ENCODE measurements at places on chromosomes 3 and 15.

GRCh38 chr3:162492446-162493081 is 996.0 kb downstream of the OTOL1 start:
- no peak for DNase-seq

DNA sequence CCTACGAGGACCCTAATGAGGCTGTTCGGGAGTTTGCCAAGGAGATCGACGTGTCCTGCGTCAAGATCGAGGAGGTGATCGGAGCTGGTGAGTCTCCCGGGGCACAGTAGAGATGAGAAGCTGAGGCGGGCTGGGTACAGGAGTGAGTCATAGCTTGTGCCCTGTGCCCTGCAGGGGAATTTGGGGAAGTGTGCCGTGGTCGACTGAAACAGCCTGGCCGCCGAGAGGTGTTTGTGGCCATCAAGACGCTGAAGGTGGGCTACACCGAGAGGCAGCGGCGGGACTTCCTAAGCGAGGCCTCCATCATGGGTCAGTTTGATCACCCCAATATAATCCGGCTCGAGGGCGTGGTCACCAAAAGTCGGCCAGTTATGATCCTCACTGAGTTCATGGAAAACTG is 17.9 kb downstream of the EPHB3 start:
- no peak for DNase-seq

- DNase-seq: no peak
Observed at GRCh38 chr15:31102374-31103342, 1.1 kb upstream of the TRPM1 start.

DNA sequence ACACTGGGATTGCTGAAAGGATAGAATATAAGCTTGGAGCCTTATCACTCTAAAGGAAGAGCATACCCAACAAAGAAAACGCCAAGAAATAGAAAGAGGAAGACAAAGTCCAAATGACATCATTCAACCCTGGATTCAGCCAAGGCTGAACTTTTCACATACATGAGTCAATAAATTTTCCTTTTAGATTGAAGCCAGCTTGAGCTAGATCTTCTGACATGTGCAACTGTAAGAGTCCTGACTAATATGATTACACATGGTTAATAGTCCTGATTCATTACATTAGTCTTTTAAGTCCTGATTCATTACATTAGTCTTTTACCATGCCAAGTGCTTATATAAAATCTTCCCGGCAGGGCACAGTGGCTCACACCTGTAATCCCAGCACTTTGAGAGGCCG is 13.6 kb upstream of the DENND6A start:
- DNase-seq: no peak

- DNase-seq: no peak
Observed at GRCh38 chr3:187016639-187017345, 86.5 kb downstream of the ST6GAL1 start.

All from activated naive CD4-positive, alpha-beta T cell (primary cell).